A673 (cell line): ENCODE measurements at places on chromosomes 11 and 22.

DNA sequence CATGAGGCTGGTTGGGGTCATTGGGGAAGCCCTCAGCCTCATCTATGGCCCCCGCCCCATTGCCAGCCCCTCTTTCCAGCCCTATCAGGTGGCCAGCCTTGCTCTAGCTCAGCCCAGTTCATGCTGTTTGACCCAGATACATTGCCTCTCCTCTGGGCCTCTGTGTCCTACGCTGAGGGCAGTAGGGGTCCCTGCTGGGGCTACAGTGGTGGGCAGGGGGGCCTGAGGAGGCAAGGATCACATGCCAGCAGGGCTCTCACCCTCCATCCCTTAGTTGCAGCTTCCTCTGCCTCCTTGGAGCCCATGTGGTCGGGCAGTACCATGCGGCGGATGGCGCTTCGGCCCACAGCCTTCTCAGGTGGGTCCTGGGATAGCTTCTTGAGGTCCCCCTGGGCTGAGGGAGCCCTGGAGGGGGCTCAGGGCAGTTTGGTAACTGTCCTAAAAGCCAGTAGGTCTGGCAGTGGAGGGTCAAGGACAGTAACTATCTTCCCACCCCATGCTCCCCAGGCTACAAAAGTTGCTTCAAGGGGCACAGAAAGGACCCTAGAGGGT is 19.2 kb downstream of the EMID1 start:
- no peak for DNase-seq

DNA sequence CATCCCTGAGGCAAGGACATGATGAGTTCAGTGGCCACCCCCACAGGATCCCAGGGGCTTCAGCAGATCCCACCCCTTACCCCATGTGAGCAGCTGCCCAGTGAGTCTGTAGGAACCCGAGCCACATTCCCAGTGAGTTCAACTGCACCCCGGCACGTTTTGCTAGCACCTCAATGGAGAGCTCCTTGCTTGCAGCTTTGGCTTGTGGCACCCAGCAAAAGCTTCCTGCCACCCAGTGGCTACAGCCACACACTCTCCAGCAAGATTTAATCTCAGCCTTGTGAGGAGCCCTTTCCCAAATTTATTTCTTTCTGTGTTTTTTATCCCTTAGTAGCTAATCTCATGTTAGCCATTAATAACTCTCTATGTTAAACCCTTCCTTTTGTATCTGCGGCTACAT is 4.0 kb downstream of the SAA1 start:
- no peak for DNase-seq

GRCh38 chr11:47553406-47553743 is 443 bp upstream of the CELF1 start:
- DNase-seq, result no peak

GRCh38 chr22:20227363-20227762 is 40.8 kb downstream of the RTN4R start:
- no peak for DNase-seq

DNA sequence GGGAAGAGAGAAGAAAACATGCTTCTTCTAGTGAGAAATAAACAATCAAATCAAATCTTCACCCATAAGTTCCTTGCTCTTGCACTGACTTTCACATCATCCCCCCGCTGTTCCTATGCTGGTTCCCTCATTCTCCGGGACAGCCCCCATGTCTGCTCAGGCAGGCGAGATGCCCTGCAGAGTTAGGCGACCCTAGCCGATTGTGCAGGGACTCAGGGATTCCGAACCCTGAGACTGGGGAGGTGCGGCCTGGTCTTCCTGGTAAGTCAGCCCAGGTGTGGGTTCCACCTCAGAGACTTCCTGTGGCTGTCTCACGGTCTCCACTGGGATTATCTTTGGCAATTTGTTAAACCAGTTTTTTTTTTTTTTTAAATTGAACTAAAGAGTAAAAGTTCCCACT is 6.6 kb downstream of the TTC38 start:
- DNase-seq, result no peak

GRCh38 chr11:118059246-118059940 is 17.5 kb upstream of the TMPRSS4 start:
- DNase-seq, result no peak

DNA sequence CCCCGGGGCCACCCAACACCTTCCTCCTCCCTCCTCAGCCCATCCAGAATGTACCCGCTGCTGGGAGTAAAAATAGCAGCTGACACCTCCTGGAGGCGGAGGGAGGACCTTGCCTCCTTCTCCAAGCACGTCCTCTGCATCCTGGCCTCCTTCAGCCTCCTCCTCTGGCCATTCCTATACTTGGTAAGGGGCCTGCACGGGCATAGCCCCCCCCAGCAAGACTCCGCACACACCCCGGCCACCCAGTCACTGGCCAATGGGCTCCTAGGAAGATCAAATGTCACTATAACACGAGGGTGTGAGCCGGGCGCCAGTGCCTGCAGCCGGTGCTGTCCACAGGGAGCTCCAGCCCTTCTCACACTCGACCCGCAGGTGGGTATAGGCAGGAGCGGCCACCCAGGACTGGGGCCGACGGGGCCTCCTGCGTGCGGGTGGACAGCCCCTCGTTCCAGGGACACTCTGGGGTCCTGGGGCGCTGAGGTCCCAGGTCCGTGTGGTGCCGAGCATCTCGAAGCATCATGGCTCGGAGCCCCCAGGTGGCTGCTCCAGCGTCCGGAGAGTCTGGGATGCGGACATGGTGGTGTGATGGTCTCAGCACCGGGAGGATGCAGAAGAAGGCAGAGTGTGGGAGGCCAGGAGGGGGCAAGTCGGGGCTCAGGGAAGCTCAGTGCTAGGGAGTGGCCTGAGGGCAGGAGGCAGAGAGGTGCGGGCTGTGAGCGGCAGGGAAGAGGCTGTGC is at the start of gene TNNT3:
TNNT3 (plus strand) TSS at position 313 of the 737 bp plus-strand sequence. CDS start 3,172 bp downstream, outside the sequence.
- DNase-seq, result no peak

GRCh38 chr11:60915248-60915914 is 1.4 kb downstream of the TMEM109 start:
- DNase-seq, result peak; percentile 53

- DNase-seq, result no peak
Measured at GRCh38 chr11:71199226-71199820, 53.1 kb downstream of the SHANK2 start.

DNA sequence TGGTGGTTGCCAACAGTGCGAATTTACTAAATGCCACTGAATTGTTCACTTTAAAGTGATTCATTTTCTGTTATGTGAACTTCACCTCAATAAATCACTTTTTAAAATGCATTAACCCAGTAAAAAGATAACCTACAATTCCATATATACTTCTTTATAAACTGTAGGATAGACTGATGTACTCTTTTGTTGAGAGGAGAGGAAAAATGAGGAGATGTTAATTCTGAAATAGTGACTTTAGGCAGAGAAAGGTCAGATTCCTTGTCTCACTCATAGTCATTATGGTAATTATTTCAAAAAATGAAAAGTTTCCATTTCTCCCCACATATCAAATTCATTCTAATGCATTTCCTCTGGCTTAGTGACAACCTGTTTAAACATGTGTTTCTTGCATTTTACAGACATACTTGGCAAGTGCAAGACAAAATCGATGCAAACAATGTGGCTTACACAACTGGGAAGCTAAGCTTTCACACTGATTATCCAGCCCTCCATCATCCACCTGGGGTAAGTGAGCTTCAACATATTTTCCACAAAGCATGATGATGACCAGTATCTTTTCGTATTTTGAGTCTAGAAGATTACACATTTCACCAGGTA is 74.5 kb downstream of the BBOX1 start:
- DNase-seq, result no peak

- no peak for DNase-seq
Measured at GRCh38 chr11:14768526-14769188, 123.4 kb downstream of the CYP2R1 start.

GRCh38 chr11:14362611-14363010 is 3.6 kb upstream of the RRAS2 start:
- DNase-seq, result no peak

DNA sequence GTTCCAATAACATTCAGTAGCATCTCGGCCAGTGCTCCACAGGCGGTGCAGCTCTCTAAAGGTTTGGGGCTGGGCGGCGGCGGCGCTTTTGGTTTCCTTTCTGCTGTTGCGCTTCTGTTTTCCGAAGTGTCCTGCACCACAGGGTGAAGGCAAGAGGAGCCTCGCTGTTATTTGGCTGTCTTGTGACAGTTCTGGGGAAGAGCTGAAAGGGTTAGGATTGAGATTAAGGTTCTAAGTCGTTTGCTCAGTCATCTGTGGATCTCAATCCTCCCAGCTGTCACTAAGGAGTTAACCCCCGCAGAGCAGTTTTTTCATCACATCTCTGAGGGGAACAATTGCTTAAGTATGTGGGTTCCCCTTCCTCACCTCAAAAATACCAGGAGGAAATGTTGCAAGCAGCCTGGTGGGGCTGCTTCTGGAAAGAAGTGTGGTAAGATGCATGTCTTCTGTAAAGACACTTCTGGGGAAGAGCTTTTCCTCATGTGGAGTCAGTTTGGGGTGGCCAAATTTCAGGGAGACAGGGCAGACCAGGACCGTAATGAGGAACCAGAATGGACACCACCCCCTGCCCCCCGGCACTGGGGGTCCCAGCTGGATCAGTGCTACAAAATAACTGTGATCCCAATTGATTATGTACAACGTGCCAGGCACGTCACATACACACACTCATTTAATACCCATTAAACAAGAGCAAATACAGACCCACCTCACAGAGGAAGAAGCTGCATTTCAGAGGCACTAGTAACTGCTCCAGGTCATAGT is 14.2 kb downstream of the TMEM121B start:
- DNase-seq, result no peak

DNA sequence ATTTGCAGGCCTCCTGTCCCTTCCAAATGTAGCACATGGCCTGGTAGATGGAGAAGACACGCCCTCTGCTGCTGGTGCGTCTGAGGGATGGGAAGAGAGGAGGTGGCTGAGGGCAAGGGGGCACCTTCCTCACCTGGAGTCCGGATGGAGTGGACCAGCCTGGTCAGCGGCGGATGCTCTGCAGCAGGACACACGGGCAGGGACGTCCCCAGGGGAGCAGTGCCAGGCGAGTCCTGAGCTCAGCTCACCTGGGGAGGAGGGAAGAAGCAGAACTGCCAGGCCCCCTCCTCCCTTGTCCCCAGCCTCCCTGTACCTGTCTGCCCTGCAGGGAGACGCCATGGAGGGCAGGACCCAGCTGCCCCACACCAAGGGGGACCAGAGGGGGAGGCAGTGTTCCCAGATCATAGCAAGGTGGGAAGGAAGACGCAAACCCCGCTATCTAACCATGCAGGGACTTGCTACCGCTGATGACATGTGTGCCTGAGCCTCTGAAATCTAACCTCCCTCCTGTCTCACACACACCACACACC is 1495.9 kb downstream of the BRD1 start:
- DNase-seq, result no peak

DNA sequence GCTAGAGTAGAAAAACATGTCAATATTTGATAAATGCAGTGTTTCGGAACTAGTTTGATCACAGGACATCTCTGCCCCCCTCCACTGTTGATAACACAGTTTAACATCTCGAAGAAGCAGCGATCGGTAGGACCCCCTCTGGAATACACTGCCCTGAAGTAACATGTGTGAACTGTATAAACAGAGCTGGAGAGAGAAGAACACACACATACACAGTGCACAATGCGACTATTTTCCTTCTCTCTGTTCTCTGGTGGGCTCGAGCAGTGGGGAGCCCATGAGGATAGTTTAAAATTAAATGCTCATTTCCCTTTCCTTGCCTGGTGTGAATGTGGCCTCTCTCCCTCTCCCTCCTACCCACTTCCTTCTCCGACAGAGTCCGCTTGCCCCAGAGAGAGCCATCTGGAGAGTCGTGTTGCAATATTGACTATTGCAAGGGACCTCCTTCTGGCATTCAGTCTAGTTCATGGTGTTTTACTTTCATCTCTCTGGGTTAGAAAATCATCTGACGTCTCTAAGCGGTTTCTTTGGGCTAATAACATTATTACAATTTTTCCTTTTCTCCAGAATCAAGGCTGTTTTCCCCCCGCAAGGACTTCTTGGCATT is 51.6 kb upstream of the BARX2 start:
- DNase-seq, result peak; percentile 99

DNA sequence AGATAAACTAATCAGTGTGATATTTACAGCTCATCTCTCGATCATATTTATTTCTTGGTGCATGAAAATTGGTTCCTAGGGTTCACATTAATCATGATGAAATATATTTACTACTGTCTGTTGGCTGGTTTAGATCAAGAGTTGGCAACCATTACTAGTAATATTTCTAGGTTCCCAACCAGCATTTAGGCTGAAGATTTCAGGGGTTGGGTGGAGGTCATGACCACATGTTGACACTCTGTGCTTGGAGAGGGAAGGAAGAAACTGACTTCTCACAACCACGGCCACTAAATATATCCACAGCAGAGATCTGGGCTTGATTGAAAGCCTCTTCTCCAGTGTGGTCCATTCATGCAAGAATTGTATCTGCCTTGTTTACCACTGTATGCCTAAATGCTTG is 87.9 kb downstream of the ALX4 start:
- no peak for DNase-seq

GRCh38 chr11:118909619-118910308 is 16.0 kb downstream of the BCL9L start:
- peak; percentile 50 for DNase-seq

- DNase-seq, result no peak
Measured at GRCh38 chr22:48238966-48239365, 1476.5 kb downstream of the TBC1D22A start.

- no peak for DNase-seq
Measured at GRCh38 chr11:111549869-111550203, 9.3 kb downstream of the LAYN start.

DNA sequence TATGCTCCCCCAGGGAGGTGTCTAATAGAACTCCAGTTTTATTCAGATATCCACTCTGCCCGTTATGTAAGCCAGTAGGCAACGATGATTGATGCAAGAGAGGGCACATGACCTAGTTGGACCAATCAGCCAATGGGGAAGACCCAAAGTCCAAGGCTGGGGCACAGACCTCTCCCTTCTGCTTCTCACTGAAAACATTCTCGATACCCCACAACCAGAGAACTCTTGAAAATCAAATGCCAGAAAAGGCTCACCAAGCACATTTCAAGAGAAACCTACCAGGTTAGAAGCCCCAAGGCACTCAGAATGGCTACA is 7.4 kb downstream of the HIRA start:
- DNase-seq, result no peak

GRCh38 chr11:68189082-68189481 is 24.0 kb downstream of the KMT5B start:
- no peak for DNase-seq

DNA sequence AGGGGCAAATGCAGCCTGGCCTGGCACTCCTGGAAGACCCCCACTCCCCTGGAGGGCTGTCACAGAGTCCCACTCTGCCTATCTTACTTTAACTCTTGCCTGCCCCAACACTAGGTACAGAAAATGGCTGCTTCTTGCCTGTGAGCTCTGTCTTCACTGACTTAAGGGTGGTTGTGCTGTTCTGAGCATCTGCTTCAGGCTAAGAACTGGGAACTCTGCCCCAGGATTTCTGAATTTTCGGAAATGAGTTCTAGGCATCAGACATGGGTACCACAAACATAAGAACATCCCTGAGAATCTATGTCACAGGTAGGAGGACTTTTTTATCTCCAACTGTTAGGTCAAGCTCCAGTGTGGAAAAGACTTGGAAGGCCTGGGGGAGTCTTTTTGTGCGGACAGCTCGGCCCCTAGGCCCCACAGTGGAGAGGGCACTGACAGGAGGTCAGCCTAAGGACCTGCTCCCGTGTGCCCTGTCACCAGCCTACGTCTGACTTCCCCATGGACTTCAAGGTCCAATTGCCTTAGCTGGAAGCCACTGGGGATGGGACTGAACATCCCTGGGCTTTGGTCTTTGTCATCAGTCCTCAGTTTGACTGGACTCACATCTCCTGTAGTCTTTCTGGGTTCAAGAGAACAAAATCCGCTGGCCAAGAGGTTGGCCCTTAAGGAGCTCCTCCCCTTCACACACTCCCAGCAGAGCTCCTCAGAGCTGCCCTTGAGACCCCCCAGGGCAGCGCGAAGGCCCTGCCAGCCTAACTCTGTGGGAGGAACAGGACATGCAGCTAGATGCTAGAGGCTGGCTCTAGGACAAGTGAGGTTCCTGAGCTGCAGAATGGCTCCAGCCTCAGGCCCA is 31.9 kb downstream of the PPP2R1B start:
- no peak for DNase-seq
